Fibroblast of pulmonary artery (primary cell): ENCODE measurements at places on chromosomes 3 and 15.

- no peak for DNase-seq
Observed at GRCh38 chr3:56611364-56611763, 54.4 kb downstream of the CCDC66 start.

GRCh38 chr3:184183679-184184078 is 2.3 kb upstream of the ABCF3 start:
- DNase-seq: no peak

GRCh38 chr15:45441686-45442085 is 63.3 kb upstream of the GATM start:
- no peak for DNase-seq

GRCh38 chr15:60652870-60653269 is 173.9 kb upstream of the ICE2 start:
- no peak for DNase-seq
